ENCODE measurements at places on chromosomes 2 and 18.

DNA sequence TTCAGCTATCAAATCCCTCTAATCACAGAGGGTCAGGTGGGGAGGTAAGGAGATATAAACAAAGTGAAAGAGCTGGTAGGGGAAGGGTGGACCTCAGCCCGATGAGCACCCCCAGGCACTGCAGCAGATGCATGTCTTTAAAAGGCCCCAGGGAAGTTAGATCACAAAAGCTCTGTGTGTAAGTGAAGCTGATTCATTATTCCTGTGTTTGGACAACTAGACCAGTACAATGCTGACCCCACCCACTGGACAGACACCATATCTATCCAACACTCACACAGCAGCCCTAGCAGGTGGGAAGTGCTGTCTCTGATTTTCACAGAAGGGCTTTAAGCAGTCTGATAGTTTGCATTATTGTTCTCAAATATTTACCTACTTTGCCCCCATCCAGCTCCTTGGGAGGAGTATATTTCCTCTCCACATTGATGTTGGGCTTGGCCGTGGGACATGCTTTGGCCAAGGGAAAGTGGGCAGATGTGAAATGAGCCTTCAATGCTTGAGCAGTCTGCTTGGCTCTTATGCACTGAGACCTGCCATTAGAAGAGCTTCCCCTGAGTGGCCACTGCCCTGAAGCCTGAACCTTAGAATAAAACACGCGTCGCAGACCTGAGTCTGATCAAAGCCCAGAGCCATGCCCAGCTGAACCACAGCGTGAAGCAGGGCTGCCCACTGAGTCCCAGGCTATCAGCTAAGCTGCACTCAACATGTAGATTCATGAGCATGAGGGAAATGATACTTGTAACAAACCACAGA, 111.4 kb downstream of the COPS8 start:
- DNase-seq = peak; percentile 89

GRCh38 chr2:159703491-159703890, 8.8 kb upstream of the MARCHF7 start:
- no peak for DNase-seq

- no peak for DNase-seq
Observed at GRCh38 chr18:37539236-37539635, 26.4 kb downstream of the CELF4 start.

DNA sequence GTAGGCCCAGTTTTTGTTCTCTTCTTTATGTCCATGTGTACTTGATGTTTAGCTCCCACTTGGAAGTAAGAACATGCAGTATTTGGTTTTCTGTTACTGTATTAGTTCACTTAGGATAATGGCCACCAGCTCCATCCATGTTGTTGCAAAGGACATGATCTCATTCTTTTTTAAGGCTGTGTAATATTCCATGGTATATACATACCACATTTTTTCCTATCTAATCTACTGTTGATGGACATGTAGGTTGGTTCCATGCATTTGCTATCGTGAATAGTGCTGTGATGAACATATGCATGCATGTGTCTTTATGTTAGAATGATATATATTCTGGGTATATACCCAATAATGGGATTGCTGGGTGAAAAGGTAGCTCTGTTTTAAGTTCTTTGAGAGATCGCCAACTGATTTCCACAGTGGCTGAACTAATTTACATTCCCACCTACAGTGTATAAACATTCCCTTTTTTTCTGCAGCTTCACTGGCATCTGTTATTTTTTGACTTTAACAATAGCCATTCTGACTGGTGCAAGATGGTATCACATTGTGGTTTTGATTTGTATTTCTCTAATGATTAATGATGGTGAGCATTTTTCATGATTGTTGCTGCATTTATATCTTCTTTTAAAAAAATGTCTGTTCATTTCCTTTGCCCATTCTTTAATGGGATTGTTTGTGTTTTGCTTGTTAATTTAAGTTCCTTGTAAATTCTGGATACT, 22.9 kb downstream of the LTBP1 start:
- no peak for DNase-seq

- DNase-seq = no peak
Observed at GRCh38 chr2:60324536-60324935, 228.9 kb downstream of the BCL11A start.

GRCh38 chr2:36717603-36718266, 21.2 kb downstream of the VIT start:
- no peak for DNase-seq

- no peak for DNase-seq
Observed at GRCh38 chr18:686339-687111, 25.9 kb downstream of the ENOSF1 start.

DNA sequence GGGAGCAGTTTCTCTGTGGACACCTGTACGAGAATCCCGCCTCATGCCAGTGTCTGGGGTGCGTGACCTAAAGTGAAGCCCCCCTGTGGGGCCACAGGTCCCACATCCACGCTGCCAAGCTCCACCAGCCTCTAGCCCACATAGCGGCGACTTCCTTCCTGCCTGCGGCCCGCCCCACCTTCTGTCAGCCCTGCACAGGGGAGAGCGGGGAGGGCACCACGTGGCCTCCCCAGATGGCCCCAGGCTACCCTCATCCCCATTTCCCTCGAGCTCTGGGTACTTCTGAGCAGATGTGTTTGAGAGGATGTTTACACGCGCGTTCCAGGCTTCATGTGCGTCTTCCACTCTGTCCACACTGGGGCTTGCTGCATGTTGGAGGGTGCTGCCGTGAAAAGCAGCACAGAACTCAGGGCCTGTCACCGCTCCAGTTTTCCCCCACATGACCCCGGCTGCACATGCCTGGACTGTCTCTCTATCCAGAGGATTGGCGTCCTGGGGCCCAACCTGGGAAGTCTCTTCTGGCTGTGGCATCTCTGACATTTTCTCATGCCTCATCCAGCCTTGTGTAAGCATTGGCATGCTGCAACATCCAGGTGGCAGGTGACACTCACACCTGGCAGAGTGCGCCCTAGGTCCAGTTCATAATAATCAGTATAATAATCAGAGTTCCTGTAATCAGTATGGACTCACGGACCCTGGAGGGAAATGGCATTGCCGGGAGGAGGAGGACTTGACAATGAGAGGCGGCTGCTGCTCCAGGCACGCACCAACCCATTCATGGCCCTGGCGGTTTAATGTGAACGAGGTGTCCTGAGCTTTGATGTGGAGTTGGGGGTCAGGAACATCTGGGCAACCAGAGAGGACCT, 146.3 kb upstream of the TWIST2 start:
- DNase-seq = no peak

DNA sequence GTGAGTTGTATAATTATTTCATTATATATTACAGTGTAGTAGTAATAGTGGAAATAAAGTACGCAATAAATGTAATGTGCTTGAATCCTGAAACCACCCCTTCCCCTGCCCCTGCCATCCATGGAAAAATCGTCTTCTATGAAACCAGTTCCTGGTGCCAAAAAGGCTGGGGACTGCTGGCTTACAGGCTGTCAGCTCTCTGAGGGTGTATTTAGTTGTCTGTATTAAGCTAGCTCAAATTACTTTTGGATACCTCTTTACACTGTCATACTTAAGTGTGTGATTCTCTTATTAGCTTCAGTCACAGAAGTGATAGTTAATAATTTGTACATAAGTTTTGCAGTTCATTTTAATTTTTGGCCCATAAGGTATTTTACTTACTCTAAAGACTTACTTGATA, 29.6 kb downstream of the LCLAT1 start:
- no peak for DNase-seq

- no peak for DNase-seq
Observed at GRCh38 chr2:26850505-26850904, 2.6 kb downstream of the DPYSL5 start.

DNA sequence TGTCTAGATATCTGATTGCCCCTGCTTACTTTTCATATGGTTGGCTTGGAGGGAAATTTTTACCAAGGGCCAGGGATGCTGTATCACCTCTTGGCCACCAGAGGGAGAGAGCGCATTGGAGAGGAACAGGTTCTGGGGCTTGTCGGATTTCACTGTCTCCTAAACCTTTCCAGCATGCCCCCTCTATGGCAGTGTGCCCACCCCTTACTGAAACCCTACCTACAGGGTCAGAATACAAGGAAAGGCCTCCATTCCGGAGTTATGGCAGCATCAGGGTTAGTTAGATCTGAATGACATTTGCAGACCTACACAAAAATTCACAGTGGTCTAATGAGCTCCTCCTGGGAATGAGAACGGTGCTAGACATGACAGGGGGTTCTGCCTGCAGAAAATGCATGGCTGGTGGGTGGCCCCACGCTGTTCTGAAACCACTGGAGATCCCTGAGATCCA, 5.8 kb downstream of the SLC14A2 start:
- DNase-seq = peak; percentile 53

DNA sequence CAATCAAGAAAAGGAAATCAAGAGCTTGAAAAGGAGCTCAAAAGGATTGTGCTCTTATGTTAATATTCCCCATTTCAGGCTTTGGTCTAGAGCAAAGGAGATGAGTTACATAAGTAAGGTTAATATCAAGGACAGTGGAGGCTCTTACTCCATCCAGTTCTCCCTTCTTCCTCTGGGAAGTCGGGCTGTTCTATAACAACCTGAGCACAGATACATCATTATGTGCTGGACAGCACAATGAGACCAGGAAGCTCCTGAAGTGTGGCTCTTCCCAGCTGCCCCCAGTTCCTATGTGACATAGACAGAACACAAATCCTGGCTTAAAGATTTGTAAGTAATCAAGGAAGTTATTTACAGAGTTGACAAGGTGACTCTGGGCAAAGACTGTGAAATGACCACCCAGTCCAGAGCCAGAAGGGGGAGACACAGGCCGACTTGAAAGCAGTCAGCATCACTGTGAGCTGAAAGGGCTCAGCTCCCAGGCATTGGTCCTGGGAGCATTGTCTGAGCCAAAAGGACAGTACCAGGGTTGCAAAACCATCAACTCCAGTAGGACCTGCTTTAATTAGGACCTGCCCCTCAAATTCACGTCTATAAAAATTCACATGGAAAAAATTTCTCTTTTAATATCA, 917.6 kb upstream of the ACVR2A start:
- DNase-seq = peak; percentile 86

DNA sequence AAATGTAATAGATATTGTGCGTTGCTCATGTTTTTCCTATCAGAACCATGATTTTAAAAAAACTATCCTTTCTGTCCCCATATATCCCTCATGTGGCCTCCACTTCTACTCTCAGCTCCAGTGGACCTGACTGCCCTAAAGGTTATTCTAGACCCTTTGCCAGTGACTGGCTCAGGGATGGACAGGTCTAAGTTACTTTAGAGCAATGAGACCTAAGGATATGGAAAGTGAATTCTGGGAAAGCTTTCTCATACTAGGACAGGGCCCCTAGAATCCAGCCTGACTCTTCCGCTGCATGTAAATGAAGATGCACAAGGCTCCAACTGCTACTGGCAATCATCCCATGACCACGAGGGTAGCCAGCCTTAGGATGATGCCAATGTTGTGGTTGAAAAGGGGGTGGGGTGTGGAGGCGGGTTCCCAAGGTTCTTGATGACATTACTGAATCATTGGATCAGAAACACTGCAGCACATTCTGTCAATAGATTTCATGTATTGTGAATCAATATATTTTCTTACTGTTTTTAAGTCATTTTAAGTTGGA, 21.3 kb downstream of the C2orf69 start:
- DNase-seq = peak; percentile 49

GRCh38 chr2:100606726-100607343, 44.0 kb downstream of the PDCL3 start:
- peak; percentile 54 for DNase-seq

- peak; percentile 57 for DNase-seq
Observed at GRCh38 chr2:213281156-213281555, 3.1 kb upstream of the SPAG16 start.

DNA sequence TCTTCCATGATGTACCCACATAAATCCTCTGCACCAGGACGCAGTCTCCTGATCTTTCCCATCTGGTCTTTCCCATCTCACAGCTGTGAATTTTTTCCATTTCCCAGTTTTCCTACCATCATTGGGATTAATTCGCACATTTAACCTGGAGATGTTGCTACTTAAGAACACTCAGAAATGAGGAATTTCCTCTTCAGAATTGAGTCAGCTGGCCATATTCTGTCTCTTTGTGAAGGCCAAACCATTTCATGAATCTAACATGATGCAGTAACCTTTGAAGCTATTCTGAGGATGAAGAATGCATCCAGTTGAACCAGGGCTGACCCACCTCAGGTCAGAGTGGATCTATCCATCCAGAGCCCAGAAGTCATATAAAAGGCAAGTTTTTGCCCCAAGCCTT, 326.8 kb downstream of the SETBP1 start:
- peak; percentile 24 for DNase-seq

GRCh38 chr2:236366397-236366796, 102.2 kb upstream of the ASB18 start:
- DNase-seq = no peak

DNA sequence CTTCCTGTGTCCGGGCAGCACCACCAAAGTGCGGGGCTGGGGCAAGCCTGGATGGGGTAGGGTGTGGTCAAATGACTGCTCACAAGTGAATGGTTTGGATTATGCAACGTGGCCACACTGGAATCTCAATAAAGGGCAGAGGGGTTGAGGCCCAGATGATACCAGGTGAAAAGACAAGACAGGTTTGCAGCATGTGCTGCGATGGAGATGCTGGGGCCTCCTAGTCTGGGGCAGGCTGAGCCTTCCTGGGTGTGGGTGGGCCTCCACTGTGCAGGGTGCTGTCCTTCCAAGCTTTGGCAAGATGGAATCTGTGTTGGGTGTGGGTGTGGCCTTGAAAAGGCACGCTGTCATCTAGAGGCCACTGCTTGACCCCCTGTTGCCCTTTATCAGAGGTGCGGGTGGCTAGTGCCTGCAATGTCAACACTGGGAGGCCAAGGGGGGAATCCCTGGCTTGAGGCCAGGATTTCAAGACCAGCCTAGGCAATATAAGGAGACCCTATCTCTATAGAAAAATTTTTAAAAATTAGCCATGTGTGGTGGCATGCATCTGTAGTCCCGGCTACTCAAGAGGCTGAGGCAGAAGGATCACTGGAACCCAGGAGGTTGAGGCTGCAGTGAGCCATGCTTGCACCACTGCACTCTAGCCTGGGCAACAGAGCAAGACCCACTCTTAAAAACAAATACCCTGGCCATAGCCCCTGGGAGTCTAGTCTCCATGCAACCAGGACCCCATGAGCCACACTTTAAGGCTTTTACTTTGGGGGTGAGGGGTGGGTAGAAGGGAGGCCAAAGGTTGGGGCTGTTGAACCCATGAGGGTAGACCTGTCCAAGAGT, 13.8 kb downstream of the RRM2 start:
- no peak for DNase-seq

GRCh38 chr2:204827701-204828590, 282.7 kb downstream of the PARD3B start:
- no peak for DNase-seq

- no peak for DNase-seq
Observed at GRCh38 chr2:179311101-179311500, 46.5 kb upstream of the SESTD1 start.

DNA sequence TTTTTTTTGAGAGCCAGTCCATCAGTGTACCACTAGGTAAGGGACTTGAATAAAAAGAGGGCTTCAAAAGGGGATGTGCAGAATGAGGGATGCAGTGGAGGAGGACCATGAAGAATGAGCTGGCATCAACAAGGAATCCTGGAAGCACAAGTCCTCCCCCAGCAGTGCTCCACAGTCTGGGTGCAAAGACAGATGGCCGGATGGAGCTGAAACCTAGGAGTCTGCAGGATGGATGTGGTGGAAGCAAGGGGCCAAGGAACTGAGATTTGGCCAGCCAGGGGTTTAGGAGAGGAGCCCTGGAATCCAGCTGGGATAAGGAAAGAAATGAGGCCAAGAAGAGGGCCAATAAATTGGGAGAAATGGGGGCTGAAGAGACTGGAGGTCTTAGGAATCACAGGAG, 51.8 kb upstream of the RAB6C start:
- no peak for DNase-seq
